ENCODE measurements at places on chromosomes 16 and 17.

GRCh38 chr17:5226940-5227878 lies 7.5 kb downstream of the SCIMP start:
- H3K4me3 ChIP-seq: no peak overlapping the region
- H3K27me3 ChIP-seq: no peaks in the 10 kb centered on the region
- peaks cover 19% of the 10 kb centered on the region for H3K4me1 ChIP-seq
- no peak for DNase-seq
- H3K27ac ChIP-seq: peak overlapping the region; percentile 21
- H3K36me3 ChIP-seq: no peaks in the 10 kb centered on the region

GRCh38 chr17:18877104-18877645 lies 19.2 kb downstream of the PRPSAP2 start:
- no peaks in the 10 kb centered on the region for H3K27me3 ChIP-seq
- no peak overlapping the region for H3K4me3 ChIP-seq
- peaks cover 45% of the 10 kb centered on the region for H3K36me3 ChIP-seq

- no peaks in the 10 kb centered on the region for H3K36me3 ChIP-seq
- peak; percentile 5 for DNase-seq
- peaks cover 12% of the 10 kb centered on the region for H3K4me1 ChIP-seq
- H3K27ac ChIP-seq: no peak overlapping the region
- H3K27me3 ChIP-seq: peaks cover 50% of the 10 kb centered on the region
- no peak overlapping the region for H3K4me3 ChIP-seq
Measured at GRCh38 chr17:16910341-16910740, 61.6 kb downstream of the TNFRSF13B start.

GRCh38 chr16:80346111-80346632 lies 194.6 kb upstream of the DYNLRB2 start:
- no peak for DNase-seq
- H3K4me3 ChIP-seq: no peak overlapping the region
- H3K4me1 ChIP-seq: no peaks in the 10 kb centered on the region

GRCh38 chr16:8572919-8573724 lies 17.2 kb downstream of the TMEM114 start:
- no peak for DNase-seq
- no peaks in the 10 kb centered on the region for H3K36me3 ChIP-seq
- H3K4me3 ChIP-seq: no peak overlapping the region
- peaks cover 5% of the 10 kb centered on the region for H3K4me1 ChIP-seq
- H3K27me3 ChIP-seq: peaks cover 8% of the 10 kb centered on the region

DNA sequence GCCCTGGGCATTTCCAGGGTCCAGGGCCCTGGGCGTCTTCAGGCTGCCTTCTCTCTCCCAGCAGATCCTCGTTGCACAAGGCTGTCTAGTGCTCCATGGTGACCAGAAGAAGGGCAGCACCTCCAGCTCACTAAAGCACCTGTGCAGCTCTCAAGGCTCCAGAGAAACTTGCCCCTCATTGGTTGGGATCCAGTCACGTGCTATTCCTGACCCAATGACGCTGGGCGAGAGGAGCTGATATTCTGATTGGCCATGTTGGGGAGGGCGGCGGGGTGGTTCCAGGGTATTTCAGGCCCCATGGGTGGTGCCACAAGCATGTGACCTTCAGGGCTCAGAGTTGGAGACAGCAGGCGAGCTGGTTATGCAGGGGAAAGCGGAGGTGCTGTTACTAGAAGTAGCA lies 309.1 kb downstream of the TOX3 start:
- no peak for DNase-seq
- no peaks in the 10 kb centered on the region for H3K36me3 ChIP-seq
- no peak overlapping the region for H3K27ac ChIP-seq
- H3K4me3 ChIP-seq: no peak overlapping the region
- no peaks in the 10 kb centered on the region for H3K4me1 ChIP-seq

- peaks cover 33% of the 10 kb centered on the region for H3K36me3 ChIP-seq
- no peak for DNase-seq
- H3K4me3 ChIP-seq: no peak overlapping the region
- peaks cover 15% of the 10 kb centered on the region for H3K4me1 ChIP-seq
- H3K27ac ChIP-seq: no peak overlapping the region
- H3K27me3 ChIP-seq: peaks cover 59% of the 10 kb centered on the region
Measured at GRCh38 chr17:42782166-42783061, 2.0 kb downstream of the WNK4 start.

DNA sequence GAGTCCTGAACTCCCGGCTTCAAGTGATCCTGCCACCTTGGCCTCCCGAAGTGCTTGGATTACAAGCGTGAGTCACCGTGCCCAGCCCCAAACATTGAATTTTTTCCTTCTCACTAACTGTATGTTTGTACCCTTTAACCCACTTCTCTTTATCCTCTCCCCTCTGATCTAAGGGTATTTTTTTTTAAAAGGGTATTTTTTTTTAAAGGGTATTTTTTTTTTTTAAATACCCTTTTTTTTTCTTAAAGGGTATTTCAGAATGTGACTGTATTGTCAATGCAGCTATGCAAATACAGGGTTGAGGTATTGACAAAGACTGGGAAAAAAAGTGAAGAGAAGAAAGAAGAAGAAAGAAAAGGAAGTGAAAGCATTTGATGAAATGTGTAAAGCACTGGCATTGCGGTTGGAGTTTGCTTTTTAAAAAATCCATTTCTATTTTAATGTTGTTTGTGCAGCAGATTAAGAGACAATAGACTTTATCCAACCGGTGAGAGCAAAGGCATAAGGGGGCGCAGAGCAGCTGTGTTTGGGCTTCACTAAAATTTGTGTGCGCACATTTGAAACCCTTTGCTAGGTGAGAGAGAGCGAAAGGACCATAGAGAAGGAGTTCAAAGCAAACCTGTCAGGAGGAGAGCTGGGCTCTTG lies 42.4 kb downstream of the SYT17 start:
- H3K4me3 ChIP-seq: no peak overlapping the region
- no peaks in the 10 kb centered on the region for H3K36me3 ChIP-seq
- no peaks in the 10 kb centered on the region for H3K4me1 ChIP-seq
- no peaks in the 10 kb centered on the region for H3K27me3 ChIP-seq
- no peak overlapping the region for H3K27ac ChIP-seq

Measured in activated CD4-positive, alpha-beta memory T cell treated with anti-CD3 and anti-CD28 coated beads, Interleukin-2, amount 10 ng/mL, durations not matched to agents 7 days and 5 days (primary cell).